Naive thymus-derived CD4-positive, alpha-beta T cell (primary cell): ENCODE measurements at places on chromosomes 3 and 15. TPM values are rescaled to one million over a fixed set of nuclear protein-coding genes. Genes with fewer than 3 reads are reported as not detected.

GRCh38 chr15:77017091-77017660 is 22.2 kb downstream of the PSTPIP1 start:
- no peaks in the 10 kb centered on the region for H3K36me3 ChIP-seq
- no peak overlapping the region for H3K4me3 ChIP-seq
- H3K4me1 ChIP-seq, result peaks cover 75% of the 10 kb centered on the region
- no peak for DNase-seq

DNA sequence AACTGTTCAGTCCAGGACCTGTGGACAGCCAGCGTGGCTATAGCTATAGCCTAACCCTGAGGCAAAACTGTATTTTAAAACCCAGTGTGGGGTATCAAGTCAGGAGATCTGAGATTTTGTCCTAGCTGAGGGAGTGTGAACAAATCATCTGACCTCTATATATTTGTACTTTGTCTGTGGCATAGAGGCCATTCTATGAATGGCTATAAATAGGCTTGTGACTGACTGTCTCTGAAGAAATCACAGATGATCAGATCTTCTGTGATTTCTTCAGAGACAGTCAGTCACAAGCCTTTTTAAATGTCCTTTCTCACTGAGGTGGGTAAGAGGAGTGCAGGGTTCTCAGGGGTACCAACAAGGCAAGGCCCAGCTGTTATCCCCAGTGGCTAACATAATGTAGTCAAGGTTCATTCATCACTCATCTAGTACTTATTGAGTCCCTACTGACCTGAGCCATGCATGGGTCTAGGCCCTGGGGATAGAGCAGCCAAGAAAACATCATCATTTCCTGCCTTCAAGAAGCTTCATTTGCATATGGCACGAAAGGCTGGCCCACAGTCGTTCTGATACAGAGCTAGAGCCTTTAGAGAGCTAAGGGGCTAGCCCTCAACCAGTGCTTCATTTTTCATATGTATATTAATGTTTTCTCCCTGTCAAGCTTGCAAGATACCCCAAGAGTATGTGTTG is 53.3 kb downstream of the TIPARP start:
- no peaks in the 10 kb centered on the region for H3K4me1 ChIP-seq
- no peak overlapping the region for H3K27ac ChIP-seq
- H3K27me3 ChIP-seq, result no peaks in the 10 kb centered on the region
- H3K4me3 ChIP-seq, result no peak overlapping the region
- DNase-seq, result no peak

GRCh38 chr15:40927873-40928806 is 1.0 kb upstream of the DLL4 start:
- peaks cover 19% of the 10 kb centered on the region for H3K4me1 ChIP-seq
- peaks cover 43% of the 10 kb centered on the region for H3K27me3 ChIP-seq
- DNase-seq, result no peak
- no peaks in the 10 kb centered on the region for H3K36me3 ChIP-seq
- peak overlapping the region; percentile 68 for H3K4me3 ChIP-seq
- no peak overlapping the region for H3K27ac ChIP-seq

Gene SAMMSON
- not detected for polyA plus RNA-seq

Gene SLC15A2
- not detected for polyA plus RNA-seq

GRCh38 chr15:98657721-98658120 is 9.4 kb downstream of the IGF1R start:
- H3K4me3 ChIP-seq, result no peak overlapping the region
- no peaks in the 10 kb centered on the region for H3K4me1 ChIP-seq
- H3K36me3 ChIP-seq, result no peaks in the 10 kb centered on the region
- H3K27me3 ChIP-seq, result no peaks in the 10 kb centered on the region

DNA sequence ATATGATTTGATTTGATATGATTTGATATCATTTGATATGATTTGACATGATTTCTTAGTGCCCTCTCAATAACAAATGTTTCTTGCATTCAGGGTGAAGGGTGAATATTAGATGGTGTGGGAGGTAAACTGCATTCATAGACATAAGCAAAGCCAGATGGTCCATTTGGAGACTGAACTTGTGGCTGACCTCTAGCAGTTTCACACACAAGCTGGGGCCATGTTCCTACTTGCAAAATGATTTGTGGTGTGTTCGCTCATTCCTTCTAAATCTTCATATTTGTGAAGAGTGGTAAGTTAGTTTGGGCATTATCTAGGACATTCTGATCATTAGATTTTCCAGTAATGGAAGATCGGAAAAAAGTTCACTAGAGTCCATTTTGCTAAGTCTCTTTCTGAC is 40.5 kb upstream of the CCR4 start:
- H3K36me3 ChIP-seq, result no peaks in the 10 kb centered on the region
- H3K27ac ChIP-seq, result no peak overlapping the region
- DNase-seq, result no peak

Gene GOLGA6L4
- polyA plus RNA-seq, result not detected

GRCh38 chr15:73944161-73945129 is 18.2 kb downstream of the LOXL1 start:
- H3K4me1 ChIP-seq, result peaks cover 14% of the 10 kb centered on the region
- DNase-seq, result no peak
- no peak overlapping the region for H3K4me3 ChIP-seq
- no peaks in the 10 kb centered on the region for H3K27me3 ChIP-seq
- no peak overlapping the region for H3K27ac ChIP-seq

Gene DNAJA4
- polyA plus RNA-seq, result 9.9 TPM

Gene MCTP2
- polyA plus RNA-seq, result 1.9 TPM

DNA sequence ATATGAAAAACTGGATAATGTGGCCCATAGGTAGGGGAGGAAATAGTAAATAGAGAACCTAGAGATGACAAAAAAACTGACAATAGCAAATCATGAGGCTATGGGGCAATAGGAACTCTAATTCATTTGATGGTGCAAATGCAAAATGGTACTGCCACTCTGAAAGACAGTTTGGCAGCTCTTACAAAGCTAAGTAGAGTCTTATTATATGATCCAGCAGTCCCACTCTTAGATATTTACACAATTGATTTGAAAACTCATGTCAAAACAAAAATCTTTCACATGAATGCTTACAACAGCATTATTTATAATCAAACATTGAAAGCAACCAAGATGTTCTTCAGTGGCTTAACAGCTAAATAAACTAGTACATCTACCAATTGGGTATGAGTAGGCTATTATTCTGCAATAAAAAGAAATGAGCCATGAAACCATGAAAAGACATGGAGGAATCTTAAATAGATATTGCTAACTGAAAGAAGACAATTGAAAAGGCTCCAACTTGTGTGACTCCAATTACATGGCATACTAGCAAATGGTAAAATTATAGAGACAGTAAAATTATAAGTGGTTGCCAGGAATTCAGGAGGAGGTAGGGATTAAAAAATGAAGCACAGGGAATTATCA is 321.8 kb upstream of the STAC start:
- no peaks in the 10 kb centered on the region for H3K36me3 ChIP-seq
- DNase-seq, result no peak
- H3K27me3 ChIP-seq, result no peaks in the 10 kb centered on the region
- no peaks in the 10 kb centered on the region for H3K4me1 ChIP-seq

Gene PLA1A
- polyA plus RNA-seq, result not detected

- DNase-seq, result no peak
- H3K27ac ChIP-seq, result no peak overlapping the region
- no peak overlapping the region for H3K4me3 ChIP-seq
- H3K27me3 ChIP-seq, result no peaks in the 10 kb centered on the region
These were observed 20.2 kb upstream of the PLXNA1 start for GRCh38 chr3:126962756-126963155.

Gene NEIL1
- polyA plus RNA-seq, result 3.1 TPM

DNA sequence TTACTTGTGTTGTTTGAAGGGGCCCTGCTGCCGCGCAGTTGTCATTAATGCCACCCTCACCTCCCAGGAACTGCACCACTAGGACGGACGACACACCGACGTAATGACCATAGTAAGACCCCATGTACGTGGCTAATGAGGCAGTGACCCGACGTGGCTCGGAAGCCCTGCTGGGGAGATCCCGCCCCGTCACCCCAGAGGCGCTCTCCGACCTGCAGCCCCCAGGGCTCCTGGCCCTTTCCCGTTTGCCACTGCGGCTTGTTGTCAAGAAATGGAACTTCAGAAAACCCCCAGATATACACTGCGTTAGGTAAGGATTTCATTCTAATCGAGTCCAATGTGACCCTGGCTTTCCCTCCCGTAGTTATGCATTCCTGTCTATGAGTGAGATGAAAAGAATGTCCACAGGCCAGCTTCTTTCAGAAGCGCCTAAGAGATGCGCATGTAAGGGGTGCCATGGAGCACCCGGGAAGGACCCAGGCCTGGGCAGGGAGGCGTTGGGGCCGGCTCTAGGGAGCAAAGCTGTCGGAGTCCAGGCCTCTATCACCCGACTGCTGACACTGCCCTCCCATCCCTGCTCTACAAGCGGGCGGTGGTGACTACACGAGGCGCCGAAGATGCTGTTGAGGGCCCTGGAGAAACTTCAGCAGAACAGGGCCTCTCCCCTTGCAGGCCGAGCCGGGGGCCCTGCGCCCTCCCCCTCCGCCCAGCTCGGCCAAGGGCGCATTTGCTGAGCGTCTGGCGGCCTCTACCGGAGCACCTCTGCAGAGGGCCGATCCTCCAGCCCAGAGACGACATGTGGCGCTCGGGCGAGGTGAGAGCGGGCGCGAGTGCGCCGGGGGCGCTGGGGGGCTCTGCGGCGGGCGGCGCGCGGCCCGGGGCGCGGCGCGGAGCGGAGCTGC is at the start of gene GABRA5:
GABRA5 (plus strand) TSS at position 765 of the 902 bp plus-strand sequence. CDS start 2,187 bp downstream, outside the sequence.
- no peak within 1 kb of the TSS for H3K4me3 ChIP-seq
- H3K27ac ChIP-seq, result no peak within 1 kb of the TSS
- no peaks in the 10 kb centered on the region for H3K4me1 ChIP-seq
- no peak for DNase-seq
